ENCODE measurements at places on chromosomes 1 and 21. TPM values are rescaled to one million over a fixed set of nuclear protein-coding genes. Genes with fewer than 3 reads are reported as not detected.

The RNU1-2 gene
- under 0.01 TPM for total RNA-seq

The GBP4 gene
- 5.6 TPM for total RNA-seq

The BNIPL gene
- total RNA-seq = 0.13 TPM

The ZNF697 gene
- total RNA-seq = 5.6 TPM

The OR2L13 gene
- not detected for total RNA-seq

The TFF2 gene
- not detected for total RNA-seq

The ZYG11A gene
- total RNA-seq = not detected

The PLA2G2D gene
- total RNA-seq = not detected

The CD53 gene
- total RNA-seq = 48.1 TPM

The PALMD gene
- total RNA-seq = 46.7 TPM

DNA sequence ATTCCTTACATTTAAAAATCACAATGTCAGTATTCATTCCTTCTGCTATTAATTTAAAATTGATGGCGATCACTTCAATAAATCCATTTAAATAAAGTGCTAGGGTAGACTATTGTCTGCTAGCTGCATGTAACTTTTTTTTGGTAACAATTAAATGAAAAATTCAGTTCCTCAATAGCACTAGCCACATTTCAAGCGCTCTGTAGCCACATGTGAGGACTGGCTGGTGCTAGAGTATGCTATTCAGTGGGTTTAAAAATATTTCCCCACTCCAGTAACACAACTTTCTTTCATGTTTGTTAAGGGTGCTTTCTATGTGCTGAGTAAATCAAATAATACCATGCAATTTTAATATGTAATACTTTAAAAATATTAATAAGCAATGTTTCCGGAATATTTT lies 108.2 kb downstream of the LTN1 start:
- ATAC-seq = no peak

GRCh38 chr1:150843474-150843873 lies 32.9 kb downstream of the ARNT start:
- no peak for ATAC-seq

- no peak for ATAC-seq
Measured at GRCh38 chr1:99636647-99637175, 9.2 kb upstream of the PALMD start.

- peak; percentile 37 for ATAC-seq
Measured at GRCh38 chr1:202710070-202711045, at the start of gene SYT2. SYT2 (minus strand) TSS chr1:202710454; CDS start chr1:202605772, 104,682 bp downstream.

- ATAC-seq = no peak
Measured at GRCh38 chr1:4762146-4762545, 107.7 kb downstream of the AJAP1 start.

DNA sequence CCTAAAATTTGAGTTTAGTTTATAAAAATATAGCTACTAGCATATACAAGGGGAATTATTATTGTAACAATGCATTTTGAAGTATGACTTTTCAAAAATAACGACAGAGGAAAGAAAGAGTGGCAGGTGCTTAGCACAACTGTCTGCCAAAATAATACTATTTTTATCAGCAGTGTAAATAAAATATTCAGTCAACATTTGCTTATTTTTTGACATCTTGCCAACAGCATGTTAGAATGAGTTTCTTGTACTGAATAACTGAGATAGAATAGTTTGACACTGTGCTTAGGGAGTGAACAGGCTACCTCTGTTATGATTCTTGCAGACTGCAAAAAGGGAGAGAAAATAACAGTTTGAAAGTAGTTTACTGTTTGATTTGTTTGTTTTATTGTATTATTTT lies 909.8 kb downstream of the BRINP3 start:
- no peak for ATAC-seq

- peak; percentile 47 for ATAC-seq
Measured at GRCh38 chr21:35428937-35429336, 379.8 kb upstream of the RUNX1 start.

DNA sequence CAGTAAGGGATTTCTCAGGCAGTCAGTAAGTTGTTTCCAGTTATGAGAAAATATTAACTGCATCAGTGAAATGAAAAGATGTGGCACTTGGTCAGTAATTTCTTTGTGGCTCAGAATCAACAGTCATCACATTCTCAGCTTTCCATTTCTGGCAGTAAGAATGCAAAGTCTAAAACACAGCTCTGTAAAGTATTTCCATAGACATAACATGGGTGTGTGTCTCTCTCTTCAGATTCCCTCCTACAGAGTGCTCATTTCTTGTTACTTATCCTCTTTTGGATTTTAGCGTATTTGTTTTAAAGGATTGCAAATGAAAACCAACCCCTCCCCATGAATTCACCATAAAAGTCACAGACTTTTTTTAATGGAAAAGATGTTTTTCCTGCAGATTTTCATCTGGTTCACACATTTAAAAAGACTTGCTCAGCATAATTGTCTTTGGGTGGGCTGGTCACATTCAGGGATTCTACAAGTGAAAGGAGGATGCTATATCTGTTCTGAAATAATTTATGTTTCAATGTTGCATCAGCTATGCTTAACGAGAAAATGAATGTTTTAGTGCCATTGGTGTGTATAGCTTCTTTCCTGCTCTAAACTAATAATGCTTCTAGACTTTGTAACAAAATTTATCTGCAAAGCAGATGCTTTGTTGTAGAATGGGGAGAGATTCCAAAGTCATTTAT lies 34.6 kb upstream of the CD55 start:
- ATAC-seq = no peak

GRCh38 chr1:48329486-48329885 lies 107.0 kb downstream of the SLC5A9 start:
- ATAC-seq = no peak

DNA sequence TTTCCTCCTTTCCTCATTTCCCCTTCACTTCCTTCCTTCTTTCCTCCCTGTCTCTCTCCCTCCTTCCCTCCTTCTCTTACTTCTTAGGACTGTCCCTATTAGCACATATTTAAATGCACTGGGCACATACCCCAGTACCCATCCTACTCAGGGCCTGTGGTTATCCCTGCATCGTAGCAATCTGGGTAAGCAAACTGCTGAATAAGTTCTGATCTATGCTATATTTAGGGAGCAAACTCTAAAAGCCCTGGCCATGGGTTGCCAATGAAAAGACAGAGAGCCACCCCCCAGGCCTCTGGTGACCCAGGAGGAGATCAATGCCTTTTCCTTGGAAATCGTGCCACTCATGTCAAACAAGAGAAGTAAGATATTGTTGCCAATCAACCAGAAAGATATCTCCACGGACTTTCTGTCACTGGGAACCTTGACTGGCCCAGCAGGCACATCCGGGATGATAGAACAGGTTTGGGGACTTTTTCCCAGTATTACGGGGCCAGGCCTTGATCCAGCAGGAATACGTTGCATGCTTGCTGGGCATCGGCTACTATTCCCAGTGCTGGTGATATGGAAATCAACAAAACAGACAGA lies 5.4 kb downstream of the FAM3B start:
- ATAC-seq = no peak

GRCh38 chr1:176159993-176160392 lies 47.1 kb downstream of the COP1 start:
- no peak for ATAC-seq

- ATAC-seq = no peak
Measured at GRCh38 chr1:152115344-152115743, at the start of gene TCHH. TCHH (minus strand) TSS chr1:152115444; CDS start chr1:152114080, 1,364 bp downstream.

GRCh38 chr1:113166473-113166872 lies 93.5 kb downstream of the LRIG2 start:
- no peak for ATAC-seq

- no peak for ATAC-seq
Measured at GRCh38 chr21:21955204-21955603, 957.0 kb downstream of the NCAM2 start.

DNA sequence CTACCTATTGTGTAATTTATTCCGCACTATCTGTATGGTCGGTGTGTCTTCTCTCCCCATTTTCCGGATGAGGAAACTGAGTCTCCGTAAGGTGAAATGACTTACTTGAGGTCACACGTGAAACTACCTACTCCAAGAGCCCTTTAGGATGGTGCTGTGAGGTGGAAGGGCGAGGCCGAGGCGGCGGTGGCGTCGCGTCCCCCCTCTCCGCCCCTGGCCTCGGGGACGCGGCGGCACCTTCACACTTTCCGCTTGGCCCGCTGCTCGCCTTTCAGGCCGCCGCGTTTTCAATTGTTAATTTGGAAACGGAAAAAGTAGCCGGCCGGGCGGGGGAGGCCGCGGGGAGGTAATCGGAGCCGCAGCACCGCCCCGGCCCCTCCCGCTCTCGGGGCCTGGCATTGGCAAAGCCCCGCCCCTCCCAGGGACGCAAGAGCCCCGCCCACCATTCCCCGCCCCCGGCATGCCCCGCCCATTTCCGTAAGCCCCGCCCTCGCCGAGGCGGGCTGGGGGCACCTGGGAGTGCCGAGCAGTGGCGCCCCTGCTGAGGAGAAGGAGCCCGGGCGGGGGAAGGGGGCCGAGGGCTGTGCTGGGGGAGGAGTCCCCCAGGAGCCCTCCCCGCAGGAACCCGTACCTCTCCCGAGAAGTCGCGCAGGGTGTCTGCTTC lies 18.6 kb downstream of the KCNQ4 start:
- peak; percentile 87 for ATAC-seq

- no peak for ATAC-seq
Measured at GRCh38 chr21:27703791-27704190, 736.9 kb upstream of the ADAMTS5 start.

- ATAC-seq = no peak
Measured at GRCh38 chr1:107460035-107460434, 319.2 kb downstream of the NTNG1 start.

All from gastroesophageal sphincter (tissue), 4 donors.